GM12891 (cell line): ENCODE measurements at places on chromosomes 7 and 10.

DNA sequence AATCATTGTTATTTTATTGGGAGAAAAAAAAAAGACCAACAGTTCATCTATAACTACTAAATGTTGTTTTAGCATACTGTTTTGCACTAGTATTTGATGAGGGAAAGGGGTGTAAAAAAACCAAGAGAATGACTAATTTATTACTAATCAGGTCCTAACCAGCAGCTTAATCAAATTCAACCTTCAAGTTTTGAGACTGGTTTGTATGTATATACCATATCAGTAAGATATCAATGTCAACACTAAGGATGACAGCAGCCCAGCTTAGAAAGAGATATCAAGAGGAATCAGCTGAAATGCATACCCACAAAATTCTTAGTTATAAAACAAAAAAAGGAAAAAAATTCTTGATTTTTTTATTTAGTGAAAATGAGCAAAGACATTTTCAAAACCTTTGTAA lies 122.6 kb downstream of the KMT2C start:
- no peak for DNase-seq

GRCh38 chr10:7534480-7534852 lies 123.6 kb upstream of the SFMBT2 start:
- DNase-seq: no peak

- DNase-seq: peak; percentile 22
These were observed 615 bp downstream of the ARHGAP12 start for GRCh38 chr10:31927884-31928548.

DNA sequence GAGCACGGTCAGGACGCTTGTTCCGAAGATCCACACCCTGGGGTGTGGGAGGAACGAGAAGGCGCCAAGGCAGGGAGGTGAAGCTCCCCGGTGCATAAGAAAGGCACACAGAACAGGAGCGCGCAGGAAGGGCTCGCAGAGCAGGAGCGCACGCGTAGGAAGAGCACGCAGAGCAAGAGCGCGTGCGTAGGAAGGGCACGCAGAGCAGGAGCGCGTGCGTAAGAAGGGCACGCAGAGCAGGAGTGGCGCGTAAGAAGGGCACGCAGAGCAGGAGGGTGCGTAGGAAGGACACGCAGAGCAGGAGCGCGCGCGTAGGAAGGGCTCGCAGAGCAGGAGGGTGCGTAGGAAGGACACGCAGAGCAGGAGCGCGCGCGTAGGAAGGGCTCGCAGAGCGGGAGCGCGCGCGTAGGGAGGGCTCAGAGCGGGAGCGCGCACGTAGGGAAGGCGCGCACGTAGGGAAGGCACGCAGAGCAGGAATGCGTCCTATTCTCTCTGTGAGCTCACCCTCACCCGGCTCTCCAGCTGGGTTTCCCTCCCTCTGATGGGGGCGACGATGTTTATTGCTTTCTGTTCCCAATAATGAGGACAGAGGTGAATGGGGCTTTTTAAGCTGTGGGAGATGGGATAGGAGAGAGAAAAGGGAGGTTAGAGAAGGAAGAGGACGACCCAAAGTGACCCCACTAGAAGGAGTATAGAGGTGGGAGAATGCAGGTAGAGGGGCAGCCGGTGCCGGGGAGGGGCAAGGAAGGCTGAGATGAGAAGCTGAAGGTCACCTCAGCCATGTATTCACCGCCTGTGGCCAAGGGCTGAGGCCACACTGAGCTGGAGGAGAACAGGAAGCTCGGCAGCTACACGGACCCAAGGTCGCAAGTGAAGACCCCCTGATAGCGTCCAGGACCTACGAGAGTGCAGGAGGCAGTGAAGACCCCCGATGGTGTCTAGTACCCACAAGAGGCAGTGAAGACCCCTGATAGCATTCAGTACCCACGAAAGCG lies 423.2 kb downstream of the PTPRN2 start:
- no peak for DNase-seq

- no peak for DNase-seq
These were observed 73.5 kb upstream of the MKLN1 start for GRCh38 chr7:131254211-131254610.

DNA sequence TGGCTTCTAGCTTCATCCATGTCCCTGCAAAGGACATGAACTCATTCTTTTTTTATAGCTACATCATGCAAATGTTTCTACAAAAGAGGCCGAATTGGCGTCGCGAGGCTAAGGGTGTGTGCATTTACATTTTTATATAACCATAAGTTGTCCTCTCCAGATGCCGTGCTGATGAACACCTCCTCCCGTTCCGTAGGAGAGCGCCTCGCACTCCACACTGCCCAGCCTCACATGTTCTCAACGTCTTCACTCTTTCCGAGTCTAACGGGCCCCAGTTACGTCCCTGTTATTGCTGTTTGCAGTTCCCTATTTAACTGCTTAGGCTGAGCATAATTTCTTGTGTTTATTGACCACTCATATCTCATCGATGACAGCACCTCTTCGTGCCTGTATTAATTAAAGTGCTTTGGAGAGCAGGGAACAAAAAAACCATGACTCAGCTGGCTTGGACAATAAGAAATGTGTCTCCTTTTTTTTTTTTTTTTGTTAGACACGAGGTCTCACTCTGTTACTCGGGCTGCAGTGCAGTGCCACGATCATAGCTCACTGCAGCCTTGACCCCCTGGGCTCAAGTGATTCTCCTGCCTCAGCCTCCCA lies 113.5 kb upstream of the SDK1 start:
- no peak for DNase-seq

DNA sequence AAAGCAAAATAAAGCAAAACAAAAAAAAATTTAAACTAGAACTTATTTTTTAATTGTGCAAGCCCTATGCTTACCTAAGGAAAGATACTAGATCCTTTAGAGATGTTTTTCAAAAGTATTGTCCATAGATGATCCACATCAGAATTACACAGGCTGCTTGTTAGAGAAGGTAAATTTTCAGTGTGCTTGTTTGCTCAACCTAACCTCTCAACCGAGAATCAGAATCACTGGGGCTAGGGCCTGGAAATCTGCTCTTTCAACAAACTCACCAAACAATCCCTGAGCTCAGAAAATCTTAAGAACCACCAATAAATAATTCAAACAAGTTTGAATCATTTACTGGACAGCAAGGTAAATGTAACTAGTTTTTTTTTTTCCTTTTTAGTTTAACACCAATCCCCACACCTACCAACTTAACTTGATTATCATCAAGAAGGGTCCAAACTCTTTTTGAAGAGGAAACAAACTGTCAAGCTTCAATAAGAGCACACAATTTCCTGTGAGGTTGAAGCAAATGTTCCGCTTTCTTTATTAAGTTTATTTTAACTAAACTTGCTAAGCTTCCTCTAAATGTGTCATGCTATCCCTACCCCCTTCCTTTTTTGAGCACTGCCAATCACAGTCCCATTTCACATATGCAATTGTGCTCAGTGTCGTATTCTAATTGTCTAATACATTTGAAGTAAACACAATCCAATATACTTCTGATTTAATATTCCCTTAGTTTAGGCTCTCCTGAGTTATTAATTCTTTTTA lies 7.4 kb upstream of the TSPAN33 start:
- no peak for DNase-seq

GRCh38 chr7:142098004-142098403 lies 13.5 kb upstream of the MGAM2 start:
- DNase-seq: no peak

- no peak for DNase-seq
These were observed 77.5 kb upstream of the CUX1 start for GRCh38 chr7:101739775-101740398.

GRCh38 chr10:43068471-43069210 lies 8.2 kb upstream of the RET start:
- no peak for DNase-seq
